ENCODE measurements at places on chromosomes 12 and 14.

GRCh38 chr12:44260581-44260980, 424.7 kb downstream of the TMEM117 start:
- H3K36me3 ChIP-seq = no peaks in the 10 kb centered on the region
- no peak for DNase-seq
- H3K27ac ChIP-seq = no peak overlapping the region

DNA sequence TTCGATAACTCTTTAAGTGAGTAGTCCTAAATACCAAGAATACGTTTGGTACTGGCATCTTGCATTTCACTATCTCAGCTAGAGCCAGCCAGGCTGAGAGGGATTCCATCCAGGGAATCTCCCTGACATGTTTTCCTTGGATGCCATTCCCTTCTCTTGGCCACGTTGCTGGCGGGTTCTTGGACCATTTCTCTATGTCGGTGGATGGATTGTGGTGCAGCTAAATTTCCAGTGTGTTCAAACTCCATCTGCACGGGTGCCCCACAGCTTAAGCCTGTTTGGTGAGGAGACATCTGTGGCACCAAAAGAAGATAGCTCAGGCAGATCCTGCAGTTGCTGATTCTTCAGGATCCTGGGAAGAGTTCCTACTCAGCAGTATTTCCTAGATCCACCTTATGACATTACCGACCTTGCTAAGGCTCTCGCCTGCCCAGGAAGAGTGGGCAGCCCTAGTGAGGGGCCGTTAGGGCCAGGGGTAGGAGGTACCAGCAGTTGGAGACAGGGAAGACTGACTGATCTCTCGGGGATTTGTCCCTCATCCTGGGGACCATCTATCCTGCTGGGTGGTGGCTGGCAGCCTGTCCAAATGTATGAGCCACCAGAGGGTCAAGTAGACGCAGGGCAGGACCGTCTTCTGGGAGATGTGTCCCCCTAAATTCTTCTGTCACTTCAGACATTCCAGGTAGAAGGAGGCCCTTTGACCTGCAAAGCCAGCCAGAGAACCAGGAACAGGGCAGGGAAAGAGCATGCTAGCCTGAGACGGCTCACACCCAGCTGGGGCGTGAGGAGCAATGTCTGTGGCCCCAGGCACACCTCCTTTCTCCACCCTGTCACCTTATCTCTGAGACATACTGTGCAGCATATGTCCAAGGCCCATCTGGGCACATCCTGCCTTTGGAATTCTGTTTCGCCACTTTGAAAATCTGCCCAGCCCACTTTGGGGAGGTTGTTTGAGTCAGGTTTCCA, 72.6 kb upstream of the CAPRIN2 start:
- no peak overlapping the region for H3K27ac ChIP-seq
- no peaks in the 10 kb centered on the region for H3K36me3 ChIP-seq
- H3K4me1 ChIP-seq = peaks cover 5% of the 10 kb centered on the region
- no peak for DNase-seq
- no peak overlapping the region for H3K4me3 ChIP-seq

DNA sequence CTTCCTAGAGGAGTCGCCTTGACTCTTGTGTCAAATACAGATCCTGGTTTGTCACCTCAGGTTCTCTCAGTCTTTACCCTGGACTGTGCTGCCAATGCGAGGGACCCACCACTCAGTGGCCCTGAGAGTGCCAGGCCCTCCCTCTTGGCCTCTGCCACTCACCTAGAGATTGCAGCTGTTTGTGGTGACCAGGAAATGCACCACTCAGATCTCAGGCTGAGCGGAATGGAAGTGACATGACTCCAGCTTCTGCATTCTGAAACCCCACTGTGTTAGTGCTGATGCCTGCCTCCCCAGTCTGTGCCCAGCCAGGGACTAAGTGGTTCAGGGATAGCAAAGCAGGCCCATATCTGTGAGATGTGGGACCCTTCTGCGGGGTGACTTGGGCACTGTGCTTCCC, 27.8 kb upstream of the NEDD1 start:
- no peaks in the 10 kb centered on the region for H3K27me3 ChIP-seq
- H3K4me1 ChIP-seq = no peaks in the 10 kb centered on the region
- no peak overlapping the region for H3K27ac ChIP-seq
- no peak overlapping the region for H3K4me3 ChIP-seq
- DNase-seq = no peak

DNA sequence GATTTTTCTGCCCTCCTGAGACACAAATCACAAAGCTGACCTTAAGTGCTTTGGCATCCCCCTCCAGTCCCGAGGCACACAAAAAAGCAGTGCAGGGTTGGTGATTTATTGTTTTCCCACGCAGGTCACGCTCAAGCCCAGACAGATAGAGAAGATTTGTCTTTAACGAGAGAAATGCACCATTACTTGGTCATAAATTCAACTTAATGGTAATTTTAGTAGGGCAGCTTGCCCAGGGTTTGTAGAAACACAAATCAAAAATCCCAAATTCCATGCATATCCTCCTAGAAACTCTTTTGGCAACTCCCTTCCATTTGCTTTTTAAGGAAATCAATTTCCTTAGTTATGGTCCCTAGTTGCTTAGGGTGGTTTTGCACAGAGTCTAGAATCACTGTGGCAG, 132.6 kb downstream of the IGF1 start:
- H3K27ac ChIP-seq = no peak overlapping the region
- H3K27me3 ChIP-seq = peaks cover 10% of the 10 kb centered on the region
- DNase-seq = no peak
- no peak overlapping the region for H3K4me3 ChIP-seq
- H3K36me3 ChIP-seq = no peaks in the 10 kb centered on the region
- no peaks in the 10 kb centered on the region for H3K4me1 ChIP-seq

GRCh38 chr12:104467346-104467837, 10.6 kb downstream of the CHST11 start:
- no peaks in the 10 kb centered on the region for H3K27me3 ChIP-seq
- peaks cover 88% of the 10 kb centered on the region for H3K4me1 ChIP-seq
- H3K4me3 ChIP-seq = peak overlapping the region; percentile 77
- H3K36me3 ChIP-seq = no peaks in the 10 kb centered on the region
- no peak for DNase-seq

DNA sequence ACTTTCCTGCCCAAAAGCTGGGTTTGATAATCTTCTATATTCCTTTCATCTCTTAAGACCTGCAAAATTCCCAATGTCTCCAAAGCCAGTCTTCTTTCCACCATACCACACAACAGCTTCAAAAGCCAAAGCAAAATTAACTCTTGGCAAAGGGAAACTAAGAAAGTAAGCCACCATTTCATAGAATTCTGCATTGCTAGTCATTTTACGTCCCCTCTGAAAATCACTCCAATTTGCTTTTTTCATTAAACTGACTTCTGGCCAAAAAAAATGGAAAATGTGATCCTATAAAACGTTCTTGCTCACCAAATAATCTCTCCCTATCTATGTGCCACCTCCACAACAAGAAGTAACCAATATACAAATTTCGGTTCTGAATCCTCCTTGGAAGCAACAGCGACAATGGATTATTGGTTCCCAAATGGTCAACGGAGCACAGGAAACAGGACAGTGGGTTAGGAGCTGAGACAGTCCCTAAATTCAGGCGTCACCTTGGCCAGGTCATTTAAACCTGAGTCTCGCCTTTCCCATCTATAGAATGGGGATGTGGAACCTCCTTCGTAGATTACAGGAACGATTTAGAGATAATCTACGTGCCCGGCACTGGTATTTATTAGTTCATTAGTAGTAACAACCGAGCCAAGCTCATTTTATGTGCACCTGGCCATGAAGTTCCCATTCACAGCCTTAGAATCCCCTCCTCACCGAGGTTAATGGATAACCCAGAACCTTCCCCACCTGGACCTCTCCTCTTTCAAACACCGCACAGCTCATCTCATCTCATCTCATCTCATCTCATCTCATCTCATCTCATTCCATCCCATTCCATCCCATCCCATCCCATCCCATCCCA, 1.2 kb downstream of the NT5DC3 start:
- peak overlapping the region; percentile 25 for H3K27ac ChIP-seq
- no peak for DNase-seq
- no peaks in the 10 kb centered on the region for H3K27me3 ChIP-seq

- no peak overlapping the region for H3K4me3 ChIP-seq
- peaks cover 22% of the 10 kb centered on the region for H3K4me1 ChIP-seq
- H3K27ac ChIP-seq = peak overlapping the region; percentile 53
- DNase-seq = peak; percentile 64
- no peaks in the 10 kb centered on the region for H3K27me3 ChIP-seq
Measured at GRCh38 chr14:100383727-100384158, 60.6 kb downstream of the SLC25A47 start.

- H3K27ac ChIP-seq = no peak overlapping the region
- DNase-seq = no peak
- no peak overlapping the region for H3K4me3 ChIP-seq
- H3K27me3 ChIP-seq = no peaks in the 10 kb centered on the region
Measured at GRCh38 chr14:56324856-56325699, 206.9 kb downstream of the PELI2 start.

- H3K36me3 ChIP-seq = no peaks in the 10 kb centered on the region
- no peak overlapping the region for H3K27ac ChIP-seq
- no peaks in the 10 kb centered on the region for H3K4me1 ChIP-seq
- H3K27me3 ChIP-seq = peaks cover 7% of the 10 kb centered on the region
- DNase-seq = no peak
Measured at GRCh38 chr12:130027798-130028197, 124.0 kb upstream of the TMEM132D start.

DNA sequence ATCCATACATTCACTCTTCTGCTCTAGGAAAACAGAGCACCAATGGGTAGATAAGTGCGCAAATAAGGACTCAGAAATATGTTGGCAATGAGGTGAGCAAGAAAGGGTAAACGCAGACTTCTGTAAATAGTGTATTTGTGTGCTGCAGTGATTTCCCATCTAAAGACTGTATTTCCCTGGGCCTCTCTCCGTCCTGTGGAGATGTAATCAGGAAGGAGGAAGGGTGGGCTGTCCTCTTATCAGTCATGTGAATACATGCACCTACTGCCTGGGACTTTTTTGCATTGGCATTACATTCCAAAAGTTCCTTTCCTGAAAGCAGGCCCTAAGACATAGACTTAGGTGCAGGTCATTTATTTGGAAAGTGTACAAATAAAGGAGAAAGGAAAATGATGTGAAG, 114.5 kb downstream of the OTOGL start:
- DNase-seq = no peak
- H3K4me3 ChIP-seq = no peak overlapping the region
- H3K4me1 ChIP-seq = no peaks in the 10 kb centered on the region
- H3K36me3 ChIP-seq = no peaks in the 10 kb centered on the region
- no peak overlapping the region for H3K27ac ChIP-seq

DNA sequence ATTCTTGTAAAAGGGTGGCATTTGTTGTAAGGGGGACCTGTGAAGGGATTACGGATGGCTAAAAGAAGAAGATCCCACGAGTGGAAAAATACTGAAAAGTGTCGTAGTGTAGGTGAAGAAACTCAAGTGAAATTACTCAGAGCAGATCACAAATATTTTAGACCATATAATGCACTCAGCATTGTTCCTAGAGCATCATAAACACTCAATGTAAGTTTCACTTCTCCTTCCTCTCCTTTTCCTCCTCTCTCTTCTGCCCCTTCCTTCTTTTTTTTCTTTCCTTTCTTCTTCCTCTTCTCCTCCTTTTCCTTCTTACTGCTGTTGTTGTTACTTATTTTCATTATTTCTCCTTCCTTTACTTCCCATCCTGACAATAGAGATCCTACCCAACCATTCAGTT, 445.6 kb downstream of the ADAMTS20 start:
- peaks cover 1% of the 10 kb centered on the region for H3K27me3 ChIP-seq
- no peaks in the 10 kb centered on the region for H3K4me1 ChIP-seq
- H3K36me3 ChIP-seq = no peaks in the 10 kb centered on the region
- no peak overlapping the region for H3K27ac ChIP-seq
- DNase-seq = no peak

DNA sequence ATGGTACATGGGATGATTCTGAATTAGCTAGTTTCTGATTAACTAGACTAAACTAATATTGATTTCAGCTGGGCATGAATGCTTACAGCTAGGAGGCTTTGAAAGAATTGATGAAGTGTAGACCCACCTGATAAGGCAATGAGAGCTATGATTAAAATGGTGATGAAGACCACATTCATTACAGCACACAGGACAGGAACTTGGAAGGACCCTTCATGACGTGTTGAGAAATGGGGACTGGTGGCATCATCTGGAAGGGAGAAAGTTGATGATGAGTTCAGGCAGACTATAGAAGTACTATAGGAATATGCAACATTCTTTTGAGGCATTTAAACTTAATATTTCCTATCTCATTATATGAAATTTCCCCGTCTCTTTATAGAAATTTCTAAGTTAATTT, 4.5 kb downstream of the CD69 start:
- peaks cover 67% of the 10 kb centered on the region for H3K4me1 ChIP-seq
- no peaks in the 10 kb centered on the region for H3K27me3 ChIP-seq
- peaks cover 31% of the 10 kb centered on the region for H3K36me3 ChIP-seq
- H3K4me3 ChIP-seq = peak overlapping the region; percentile 99
- H3K27ac ChIP-seq = peak overlapping the region; percentile 98

GRCh38 chr12:53254816-53255545, 13.1 kb upstream of the ESPL1 start:
- no peak overlapping the region for H3K4me3 ChIP-seq
- peak overlapping the region; percentile 89 for H3K27ac ChIP-seq
- H3K36me3 ChIP-seq = no peaks in the 10 kb centered on the region
- H3K4me1 ChIP-seq = peaks cover 53% of the 10 kb centered on the region
- H3K27me3 ChIP-seq = no peaks in the 10 kb centered on the region

- no peak overlapping the region for H3K27ac ChIP-seq
- H3K36me3 ChIP-seq = peaks cover 2% of the 10 kb centered on the region
- no peak for DNase-seq
Measured at GRCh38 chr12:12577786-12578185, 15.1 kb upstream of the DUSP16 start.

DNA sequence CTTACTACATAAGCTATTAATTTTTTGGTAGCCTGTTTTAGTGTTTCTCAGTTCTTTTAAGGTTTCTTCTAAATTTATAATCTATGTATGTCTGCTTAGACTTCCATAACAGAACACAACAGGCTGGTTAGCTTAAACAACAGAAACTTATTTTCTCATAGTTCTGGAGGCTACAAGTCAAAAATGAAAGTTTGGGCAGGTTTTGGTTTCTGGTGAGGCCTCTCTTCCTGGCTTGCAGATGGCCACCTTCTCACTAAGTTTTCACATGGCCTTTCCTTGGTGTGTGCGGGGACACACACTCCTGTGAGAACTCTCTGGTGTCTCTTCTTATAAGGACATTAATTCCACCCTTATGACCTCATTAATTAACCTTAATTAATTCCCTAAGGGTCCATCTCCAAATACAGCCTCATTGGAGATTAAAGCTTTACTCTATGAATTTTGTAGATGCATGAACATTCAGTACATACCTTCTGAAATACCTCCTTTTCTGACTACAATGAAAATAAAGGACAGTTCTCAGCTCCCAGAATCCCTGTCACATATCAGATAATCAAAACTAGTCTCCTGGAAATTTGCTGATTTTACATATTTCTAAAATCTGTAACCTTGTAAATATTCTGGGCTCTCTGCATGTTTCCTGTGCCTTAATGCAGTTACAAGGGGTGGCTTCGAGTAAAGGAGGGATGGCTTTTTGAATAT, 23.2 kb upstream of the BMAL2 start:
- H3K27me3 ChIP-seq = no peaks in the 10 kb centered on the region
- no peak overlapping the region for H3K27ac ChIP-seq
- no peak for DNase-seq
- no peaks in the 10 kb centered on the region for H3K4me1 ChIP-seq
- peaks cover 29% of the 10 kb centered on the region for H3K36me3 ChIP-seq
- H3K4me3 ChIP-seq = no peak overlapping the region
